ENCODE measurements at places on chromosomes 6 and 20.

GRCh38 chr20:63230800-63231268 is 4.9 kb upstream of the BIRC7 start:
- no peak for DNase-seq

DNA sequence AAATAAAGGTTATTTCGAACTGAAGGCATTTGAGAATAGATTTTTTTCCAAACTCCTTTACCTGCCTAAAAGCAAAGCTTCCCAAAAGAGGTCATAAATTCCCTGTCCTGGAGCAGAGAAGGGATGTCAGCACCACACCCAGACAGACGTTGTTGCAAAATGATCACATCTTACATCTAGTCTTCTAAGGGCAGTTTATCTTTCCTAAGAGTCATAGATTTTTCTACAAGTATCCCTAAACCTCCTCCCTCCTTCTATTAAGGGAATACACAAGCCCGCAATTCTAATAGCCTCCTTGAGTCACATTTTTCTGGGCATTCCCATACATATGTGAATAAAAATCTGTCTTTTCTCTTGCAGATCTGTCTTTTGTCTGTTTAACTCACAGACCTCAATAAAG is 20.6 kb upstream of the AKAP12 start:
- no peak for DNase-seq

- no peak for DNase-seq
Measured at GRCh38 chr20:7656687-7657467, 283.4 kb downstream of the HAO1 start.

DNA sequence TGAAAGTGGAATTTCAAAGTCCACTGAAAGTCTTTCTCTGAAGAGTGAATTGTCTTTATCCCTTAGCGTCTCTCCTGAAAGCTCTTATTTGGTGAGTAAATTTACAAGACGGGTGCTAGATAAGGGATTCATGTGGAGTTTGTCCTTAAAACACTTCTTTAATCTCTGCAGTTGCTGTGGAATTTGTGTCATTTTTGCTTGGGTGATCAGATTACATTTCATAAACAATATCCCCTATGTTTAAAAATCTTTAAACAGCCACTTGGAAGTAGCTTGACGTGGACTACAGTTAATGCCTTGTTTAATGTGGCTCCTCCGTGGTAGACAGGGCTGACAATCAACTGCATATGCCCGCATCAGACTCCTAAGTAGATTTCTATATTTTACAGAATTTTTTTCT is 175.4 kb upstream of the ZNF217 start:
- peak; percentile 49 for DNase-seq

- no peak for DNase-seq
Measured at GRCh38 chr6:135703621-135704020, 147.9 kb upstream of the PDE7B start.

DNA sequence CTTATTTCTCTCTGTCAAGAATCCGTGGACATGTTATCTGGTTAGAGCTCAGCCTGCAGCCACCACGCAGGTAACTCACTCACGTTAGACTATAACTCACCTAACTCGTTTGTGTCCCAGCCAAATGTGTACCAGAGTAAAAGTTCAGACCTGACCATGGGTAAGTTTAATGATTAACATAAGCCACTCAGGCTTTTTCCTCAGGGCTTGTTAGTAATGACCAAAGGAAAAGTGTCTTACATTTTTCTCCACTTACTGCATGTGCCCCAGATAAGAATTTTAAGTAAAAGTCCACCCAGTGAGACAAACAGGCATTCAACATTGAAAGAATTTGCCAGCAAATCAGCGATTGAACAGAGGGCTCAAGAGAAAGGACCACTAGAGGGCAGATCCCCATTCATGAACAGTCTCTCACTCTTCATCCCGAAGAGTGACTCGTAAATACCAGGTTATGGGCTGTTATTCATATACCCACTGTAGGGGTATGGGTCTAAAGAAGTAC is at the start of gene PKHD1:
PKHD1 (minus strand) TSS at position 116 of the 502 bp plus-strand sequence. CDS start 2,680 bp downstream, outside the sequence.
- DNase-seq, result no peak

DNA sequence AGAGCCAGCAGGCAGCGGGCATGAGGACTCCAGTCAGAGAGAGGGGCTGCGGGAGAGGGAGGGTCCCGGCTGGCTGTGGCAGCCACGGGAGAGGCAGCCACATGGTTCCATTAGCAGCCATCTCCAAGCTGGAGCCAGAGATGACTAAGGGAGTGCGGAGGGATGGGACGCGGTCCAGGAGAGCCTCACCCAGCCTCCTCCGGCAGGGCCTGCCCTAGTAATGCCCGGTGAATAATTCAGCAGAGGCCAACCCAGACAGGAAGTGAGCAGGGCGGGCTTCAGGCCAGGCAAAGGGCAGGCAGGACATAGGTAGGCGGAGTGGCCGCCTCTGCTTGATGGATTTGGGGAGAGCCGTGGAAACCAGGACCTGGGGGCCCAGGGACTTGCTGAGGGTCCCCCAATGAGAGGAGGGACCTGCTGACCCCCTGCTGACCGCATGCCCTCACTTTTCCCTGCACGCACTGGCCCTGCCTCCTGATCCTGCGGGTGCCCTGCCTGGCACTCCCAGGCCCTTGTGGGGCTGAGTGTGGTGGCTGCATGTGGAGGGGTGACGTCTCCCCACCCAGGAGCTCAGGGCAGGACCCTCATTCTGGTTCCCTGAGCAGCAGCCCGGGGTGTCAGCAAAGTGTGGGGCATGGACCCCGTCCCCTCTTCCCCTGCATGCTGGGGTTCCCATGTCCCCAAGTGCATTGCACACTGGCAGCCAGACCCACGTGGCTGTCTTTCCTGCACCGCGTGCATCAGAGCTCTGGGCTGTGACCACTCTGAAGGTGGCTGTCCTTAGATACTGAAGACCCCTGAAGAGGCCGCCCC is 51.8 kb upstream of the SLCO4A1 start:
- peak; percentile 96 for DNase-seq

- DNase-seq, result no peak
Measured at GRCh38 chr6:76612954-76613353, 540.5 kb upstream of the IMPG1 start.

- DNase-seq, result peak; percentile 5
Measured at GRCh38 chr6:108622641-108623298, 62.1 kb downstream of the FOXO3 start.

- DNase-seq, result no peak
Measured at GRCh38 chr20:41524980-41525613, 93.1 kb downstream of the CHD6 start.

- no peak for DNase-seq
Measured at GRCh38 chr6:83117802-83118201, 50.3 kb downstream of the DOP1A start.

DNA sequence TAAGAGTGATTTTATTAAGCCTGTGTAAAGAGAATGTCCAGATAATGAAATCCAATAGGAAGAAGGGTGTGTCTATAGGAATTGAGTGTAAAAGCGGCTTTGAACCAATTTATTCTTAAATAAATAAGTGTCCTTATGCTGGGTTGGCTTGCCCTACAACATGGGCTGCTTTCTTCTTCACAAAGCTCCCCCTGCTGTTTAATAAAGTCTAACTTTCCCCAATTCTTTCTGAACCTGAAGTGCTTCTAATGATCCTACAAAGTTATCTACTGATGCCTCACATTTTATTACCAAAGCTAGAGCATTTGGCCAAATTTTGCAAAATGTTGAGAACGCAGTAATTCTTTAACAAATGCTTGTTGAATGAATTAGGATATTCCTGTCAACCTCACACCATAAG is 36.3 kb upstream of the SIRT5 start:
- peak; percentile 60 for DNase-seq

DNA sequence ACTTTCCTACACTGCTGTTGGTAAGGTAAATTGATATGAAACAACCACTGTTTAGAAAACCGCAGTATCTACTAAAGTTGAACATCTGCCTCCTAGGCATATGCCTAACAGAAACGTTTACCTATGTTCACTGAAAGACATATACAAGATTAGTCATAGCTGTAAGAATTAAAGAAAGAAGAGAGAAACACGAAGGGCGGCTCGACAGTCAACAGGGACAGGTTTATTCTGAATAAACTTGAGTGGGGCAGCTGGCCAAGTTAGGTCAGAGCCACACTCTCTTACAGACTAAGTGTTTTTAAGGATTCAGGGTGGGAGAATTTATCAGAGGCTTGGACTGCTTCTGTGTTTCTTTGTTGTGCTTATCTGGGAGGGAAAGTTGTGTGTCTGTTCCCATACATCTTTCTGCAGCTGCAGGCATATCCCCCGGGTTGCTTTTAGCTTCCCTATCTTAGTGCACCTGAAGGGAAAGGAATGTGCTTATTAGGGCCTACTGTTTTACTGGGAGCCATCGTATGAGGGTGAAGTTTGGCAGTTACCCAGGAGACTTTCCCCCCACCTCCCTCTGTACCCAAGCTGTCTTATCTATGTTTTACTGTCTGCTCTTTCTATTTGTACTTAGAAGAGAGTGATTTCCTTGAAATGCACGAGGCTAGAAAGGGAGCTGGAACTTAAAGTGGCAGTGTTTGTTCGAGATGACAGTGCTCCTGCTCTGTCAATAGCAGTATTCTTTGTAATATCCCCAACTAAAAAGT is 20.4 kb downstream of the PROCR start:
- DNase-seq, result no peak

- DNase-seq, result no peak
Measured at GRCh38 chr6:95519228-95520037, 57.9 kb upstream of the MANEA start.

DNA sequence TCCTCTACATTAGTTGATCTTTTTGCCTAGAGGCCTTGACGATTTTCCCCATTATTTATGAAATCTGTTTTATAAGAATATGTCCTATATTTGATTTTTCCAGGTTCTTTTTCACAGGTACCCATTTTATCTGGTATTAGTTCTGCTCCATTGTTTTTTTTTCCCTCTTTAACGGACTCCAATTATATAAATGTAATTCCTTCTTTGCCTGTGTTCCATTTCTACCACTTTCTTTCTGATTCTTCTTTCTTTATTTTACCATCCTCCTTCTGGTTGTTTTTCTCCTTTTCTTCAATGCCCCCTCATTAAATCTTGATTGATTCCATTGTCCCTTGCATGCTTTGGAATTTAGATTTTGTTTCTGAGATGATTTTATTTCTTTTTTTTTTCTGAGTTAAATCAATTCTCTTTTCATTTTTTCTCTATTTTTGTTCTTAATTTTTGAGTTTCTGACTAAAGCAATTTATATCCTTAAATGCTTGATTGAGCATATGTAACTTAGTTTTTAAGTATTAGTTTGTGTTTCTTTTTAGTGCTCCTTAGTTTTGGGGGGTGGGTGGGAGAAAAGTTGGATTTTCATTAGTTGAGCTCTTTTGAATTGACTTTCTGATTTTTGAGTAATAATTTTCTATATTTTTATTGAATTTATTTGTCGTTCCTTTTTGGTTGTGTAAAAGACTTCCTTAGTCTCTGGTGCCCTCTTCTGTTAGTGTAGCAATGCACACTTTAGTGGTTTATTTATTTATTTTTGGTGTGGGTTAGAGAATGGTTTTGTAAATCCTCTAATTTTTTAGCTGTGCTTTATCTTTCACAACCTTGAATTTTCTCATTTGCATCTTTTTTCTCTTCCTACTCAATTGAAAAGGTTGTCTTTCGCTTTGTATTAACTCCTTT is 140.8 kb downstream of the FARS2 start:
- no peak for DNase-seq

DNA sequence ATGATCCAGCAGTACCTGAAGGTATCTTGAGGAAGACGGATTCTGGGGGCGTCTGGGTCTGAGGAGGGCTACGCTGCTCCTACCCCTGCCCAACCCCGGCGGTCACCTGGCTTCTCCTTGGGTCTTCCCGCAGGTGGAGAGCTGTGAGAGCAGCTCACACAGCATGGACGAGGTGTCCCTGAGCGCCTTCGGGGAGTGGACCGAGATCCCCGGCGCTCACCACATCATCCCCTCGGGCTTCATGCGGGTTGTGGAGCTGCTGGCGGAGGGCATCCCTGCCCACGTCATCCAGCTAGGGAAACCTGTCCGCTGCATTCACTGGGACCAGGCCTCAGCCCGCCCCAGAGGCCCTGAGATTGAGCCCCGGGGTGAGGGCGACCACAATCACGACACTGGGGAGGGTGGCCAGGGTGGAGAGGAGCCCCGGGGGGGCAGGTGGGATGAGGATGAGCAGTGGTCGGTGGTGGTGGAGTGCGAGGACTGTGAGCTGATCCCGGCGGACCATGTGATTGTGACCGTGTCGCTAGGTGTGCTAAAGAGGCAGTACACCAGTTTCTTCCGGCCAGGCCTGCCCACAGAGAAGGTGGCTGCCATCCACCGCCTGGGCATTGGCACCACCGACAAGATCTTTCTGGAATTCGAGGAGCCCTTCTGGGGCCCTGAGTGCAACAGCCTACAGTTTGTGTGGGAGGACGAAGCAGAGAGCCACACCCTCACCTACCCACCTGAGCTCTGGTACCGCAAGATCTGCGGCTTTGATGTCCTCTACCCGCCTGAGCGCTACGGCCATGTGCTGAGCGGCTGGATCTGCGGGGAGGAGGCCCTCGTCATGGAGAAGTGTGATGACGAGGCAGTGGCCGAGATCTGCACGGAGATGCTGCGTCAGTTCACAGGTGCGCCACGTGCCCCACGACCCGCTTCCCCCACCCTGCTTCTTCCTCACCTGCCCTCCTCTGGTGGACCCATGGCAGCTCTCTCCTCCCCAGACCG is 166.9 kb upstream of the RNF24 start:
- no peak for DNase-seq

DNA sequence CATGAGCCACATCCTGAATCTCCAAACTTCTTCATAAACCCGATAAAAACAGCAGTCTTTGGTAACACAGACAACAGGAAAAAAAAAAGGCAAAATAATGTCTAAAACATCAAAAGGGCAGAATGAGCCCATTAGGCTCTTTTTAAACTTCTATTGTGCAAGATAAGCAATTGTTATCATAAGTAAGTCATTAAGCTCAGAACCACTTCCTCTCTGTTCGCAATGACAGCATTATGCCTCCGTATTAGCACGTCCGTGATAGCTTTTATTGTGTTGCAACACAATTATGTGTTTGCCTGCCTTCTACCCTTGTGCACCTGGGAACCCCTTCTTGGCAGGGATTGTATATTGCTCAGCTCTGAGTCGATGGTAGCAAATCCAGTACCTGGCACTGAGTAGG is 147.1 kb downstream of the LRFN2 start:
- no peak for DNase-seq

- no peak for DNase-seq
Measured at GRCh38 chr6:75084872-75085381, 120.9 kb downstream of the COL12A1 start.

DNA sequence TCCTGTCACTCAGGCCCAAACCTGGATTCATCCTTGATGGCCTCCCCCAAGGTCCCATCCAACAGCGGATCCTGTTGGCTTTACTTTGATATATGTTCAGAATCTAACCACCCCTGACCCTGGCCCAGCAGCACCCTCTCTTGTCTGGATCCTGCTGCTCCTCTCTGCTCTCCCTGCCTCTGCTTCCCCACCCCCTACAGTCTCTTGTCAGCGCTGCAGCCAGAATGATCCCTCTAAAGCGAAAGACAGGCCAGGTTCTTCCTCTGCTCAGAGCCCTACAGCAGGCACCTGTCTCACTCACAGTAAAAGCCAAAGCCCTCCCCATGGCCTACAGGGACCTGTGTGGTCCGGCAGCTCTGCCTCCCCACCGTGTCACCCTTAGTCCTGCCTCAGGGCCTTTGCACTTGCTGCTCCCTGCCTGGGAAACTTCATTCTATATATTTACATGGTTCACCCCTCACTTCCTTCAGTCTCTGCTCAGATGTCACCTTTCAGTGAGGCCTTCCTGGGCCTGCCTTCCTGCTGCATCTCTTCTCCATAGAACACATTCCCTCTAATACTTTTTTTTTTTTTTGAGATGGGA is 37.4 kb upstream of the KCNB1 start:
- no peak for DNase-seq

- DNase-seq, result no peak
Measured at GRCh38 chr6:18099511-18099910, 23.0 kb downstream of the NHLRC1 start.

All from HTR-8/SVneo (cell line).